Uterus (tissue), 4 donors: ENCODE measurements at places on chromosomes 11 and 22.

DNA sequence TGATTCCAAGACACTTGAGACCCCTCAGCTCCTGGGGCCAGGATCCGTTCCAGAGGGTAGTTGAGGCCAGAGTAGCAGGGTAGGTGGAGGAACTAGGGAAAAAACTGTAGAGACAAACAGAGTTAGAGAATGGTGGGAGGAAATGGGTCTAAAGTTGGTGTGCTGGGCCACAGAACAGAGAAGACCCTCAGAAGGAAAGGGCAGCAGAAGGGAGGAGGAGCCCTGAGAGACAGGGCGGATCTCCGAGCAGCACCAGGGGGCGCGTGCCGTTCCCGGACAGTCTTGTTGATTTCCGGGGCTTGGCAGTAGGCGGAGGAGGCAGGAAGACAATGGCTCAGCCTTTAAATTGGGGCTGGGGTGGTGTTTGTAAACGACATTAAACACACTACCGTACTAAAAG is 2.4 kb upstream of the CECR2 start:
- DNase-seq = peak; percentile 38

DNA sequence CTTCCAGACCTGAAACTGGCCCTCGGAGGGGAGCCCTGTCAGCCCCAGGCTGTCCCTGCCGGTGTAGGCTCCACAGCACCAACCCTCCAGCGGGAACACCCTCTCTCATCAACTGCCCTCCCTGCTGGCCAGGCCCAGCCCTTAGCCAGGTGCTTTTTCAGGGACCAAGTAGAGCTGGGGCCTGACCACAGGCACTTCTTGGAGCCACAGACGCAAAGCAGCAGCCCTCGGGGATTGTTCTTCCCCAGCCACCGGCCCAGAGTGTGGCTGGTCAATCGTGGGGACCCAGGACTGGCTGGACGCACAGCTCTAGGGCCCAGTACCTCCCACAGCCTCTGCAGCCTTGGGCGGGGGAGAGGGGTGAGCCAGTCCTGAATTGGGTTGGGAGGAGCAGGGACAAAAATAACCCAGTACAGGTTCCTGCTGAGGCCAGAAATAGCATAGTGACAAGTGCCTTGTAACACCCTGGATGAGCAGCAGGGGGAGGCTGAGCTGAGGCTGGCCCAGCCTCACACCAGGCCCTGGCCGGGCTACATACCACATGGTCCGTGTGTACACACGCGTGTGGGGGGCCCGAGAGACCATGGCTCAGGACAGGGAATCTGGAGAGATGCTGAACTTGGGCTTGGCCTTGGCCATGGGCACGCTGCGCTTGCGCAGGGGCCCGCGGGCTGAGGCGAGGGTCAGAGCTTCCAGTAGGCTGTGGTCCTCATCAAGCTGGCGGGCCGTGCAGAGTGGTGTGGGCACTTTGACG is 2.0 kb downstream of the KCNJ11 start:
- no peak for DNase-seq

DNA sequence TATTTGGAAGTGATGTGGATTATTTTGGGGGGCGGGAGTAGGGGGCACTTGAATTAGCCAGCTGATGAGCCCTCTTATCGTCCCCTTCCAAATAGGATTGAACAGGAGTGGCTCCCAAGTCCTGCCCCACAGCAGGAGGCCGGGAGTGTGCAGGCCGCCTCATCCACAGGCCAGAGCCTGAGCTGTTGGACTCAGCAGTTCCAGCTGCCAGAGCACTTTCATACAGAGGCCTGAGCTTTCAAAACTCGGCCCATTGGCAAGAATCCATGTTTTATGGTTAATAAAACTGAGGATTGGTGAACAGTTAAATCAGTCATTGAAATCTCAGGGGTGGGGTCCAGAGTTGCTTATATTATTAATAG is 9.6 kb downstream of the FAM118A start:
- DNase-seq = peak; percentile 36

GRCh38 chr11:9090488-9091043 is 833 bp downstream of the SCUBE2 start:
- DNase-seq = no peak

- DNase-seq = no peak
Measured at GRCh38 chr22:47849576-47849975, 1087.1 kb downstream of the TBC1D22A start.

DNA sequence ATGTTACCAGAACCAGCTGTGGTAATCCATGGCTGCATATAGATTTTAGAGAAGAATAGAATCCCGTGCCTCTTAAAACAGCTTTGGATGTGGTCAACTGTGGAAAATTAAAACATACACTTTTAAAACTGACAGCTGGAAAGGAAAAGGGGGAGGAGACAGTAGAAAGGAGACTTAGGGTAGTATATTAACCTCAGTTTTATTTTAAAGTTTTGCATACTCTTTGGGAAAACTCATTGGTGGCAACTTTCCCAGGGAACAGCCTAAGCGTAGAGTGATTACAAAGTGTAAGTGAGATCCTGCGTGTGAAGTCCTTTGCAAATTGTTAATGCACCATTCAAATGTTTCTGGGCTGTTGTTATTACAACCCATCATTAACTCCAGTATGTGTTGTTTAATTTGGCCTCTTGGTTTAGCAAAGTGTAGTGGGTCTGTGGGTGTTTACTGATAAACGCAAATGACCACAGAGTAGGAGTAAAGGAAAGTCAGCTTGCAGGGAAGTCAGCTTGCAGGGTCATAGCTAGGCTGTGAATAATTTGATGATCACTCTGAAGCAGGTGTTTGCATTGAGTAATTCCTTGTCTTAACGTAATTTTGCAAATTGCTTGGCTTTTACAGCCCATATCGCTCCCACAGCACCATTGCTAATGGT is 88.0 kb upstream of the DBX1 start:
- no peak for DNase-seq

- DNase-seq = no peak
Measured at GRCh38 chr11:70637186-70637800, 239.0 kb downstream of the CTTN start.

- DNase-seq = no peak
Measured at GRCh38 chr11:40384991-40385390, 1074.5 kb downstream of the LRRC4C start.

DNA sequence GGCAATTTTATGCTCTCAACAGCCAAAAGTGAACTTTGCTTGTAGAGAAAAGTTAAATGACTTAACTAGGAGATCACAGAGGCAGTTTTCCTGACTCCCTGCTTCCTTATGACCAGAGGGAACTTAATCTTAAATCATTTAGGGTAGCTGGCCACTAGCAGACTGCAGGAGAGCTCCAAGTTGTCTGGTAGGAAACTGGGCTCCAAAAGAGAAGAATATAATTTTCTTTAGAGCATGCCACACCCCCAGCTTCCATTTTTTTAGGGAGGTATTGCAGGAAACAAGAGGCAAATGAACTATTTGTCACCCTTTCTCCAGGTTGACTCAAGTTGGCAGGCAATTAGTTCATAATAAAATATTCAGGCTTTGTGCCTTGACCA is 2.6 kb downstream of the METTL15 start:
- no peak for DNase-seq

DNA sequence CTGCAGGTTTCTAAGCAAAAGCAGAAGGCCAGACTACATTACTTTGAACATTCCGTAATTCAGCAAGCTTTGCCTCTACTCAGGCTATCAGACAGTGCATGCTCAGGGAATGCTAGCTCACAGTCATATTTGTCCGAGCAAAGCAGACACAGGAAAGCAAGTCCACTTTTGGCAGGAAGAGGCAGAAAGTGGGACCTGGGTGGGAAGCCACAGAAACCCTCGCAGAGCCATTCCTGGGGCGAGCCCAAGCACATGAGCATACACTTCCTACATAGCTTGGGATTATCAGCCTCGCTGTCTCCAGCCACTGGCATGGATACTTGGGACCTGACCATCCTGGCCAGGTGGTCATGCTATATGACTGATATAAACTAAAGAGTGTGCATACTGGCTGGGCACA is 113.3 kb downstream of the TRIM29 start:
- no peak for DNase-seq

DNA sequence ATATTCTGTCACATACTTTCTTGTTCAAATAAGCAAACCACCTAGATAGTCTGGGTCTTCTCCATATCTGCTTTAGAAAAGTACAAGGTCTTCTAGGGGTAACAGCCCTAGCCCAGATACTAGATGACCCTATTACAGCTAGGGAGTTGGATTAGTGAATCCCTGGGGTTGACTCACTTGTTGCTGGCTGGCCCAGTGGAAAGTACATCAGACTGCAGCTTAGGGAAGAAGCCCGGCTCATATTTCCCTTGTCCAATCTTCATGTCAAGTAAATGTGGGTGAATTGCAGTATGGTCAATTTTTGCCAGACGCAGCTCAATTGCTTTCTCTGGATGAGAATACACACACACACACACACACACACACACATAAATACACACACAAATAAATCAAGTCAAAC is 79.1 kb upstream of the SCUBE2 start:
- no peak for DNase-seq

DNA sequence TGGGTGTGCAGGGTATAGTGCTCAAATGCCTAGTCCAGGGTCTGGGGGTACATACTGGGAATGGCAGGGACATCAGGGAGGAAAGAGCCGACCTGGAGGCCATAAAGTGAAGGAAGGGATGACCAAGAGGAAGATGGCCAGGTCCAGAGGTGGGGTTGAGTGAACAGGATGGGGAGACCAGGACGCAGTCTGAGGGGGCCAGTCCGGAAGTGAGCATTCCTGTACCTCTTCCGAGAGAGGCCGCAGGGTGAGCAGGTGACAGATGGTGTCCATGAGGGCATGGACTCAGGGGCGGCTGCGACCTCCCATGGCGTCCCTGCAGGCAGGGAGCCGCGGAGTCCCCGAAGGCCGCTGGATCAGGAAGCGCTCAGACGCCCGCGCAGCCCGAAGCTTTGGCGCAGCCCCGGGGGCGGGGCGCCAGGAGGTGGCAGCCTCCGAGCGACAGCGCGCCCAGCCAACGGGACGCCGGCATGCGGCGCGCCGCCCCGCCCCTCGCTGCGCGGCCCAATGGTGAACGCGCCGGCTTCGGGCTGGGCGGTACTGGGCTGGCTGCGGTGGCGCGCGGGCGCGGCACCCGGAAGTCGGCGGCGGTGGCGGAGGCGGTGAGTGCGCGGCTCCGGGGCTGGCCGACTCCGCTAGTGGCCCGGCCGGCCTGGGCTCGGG is at the start of gene TANGO2:
Gene TANGO2, plus strand, starts transcription at position 578 of the 663 bp plus-strand sequence. CDS start 15,689 bp downstream, outside the sequence.
- DNase-seq = peak; percentile 94
